ENCODE measurements at places on chromosomes 7 and 10. TPM values are rescaled to one million over a fixed set of nuclear protein-coding genes. Genes with fewer than 3 reads are reported as not detected.
A peak's percentile ranks its signal among the peaks of the same experiment; 100 is the strongest.

ASAH2B gene
- total RNA-seq = 3.5 TPM

WEE2 gene
- total RNA-seq = 0.79 TPM

ADRB1 gene
- 1.7 TPM for total RNA-seq

EN2 gene
- total RNA-seq = not detected

ZNF800 gene
- 41.3 TPM for total RNA-seq

PIK3CG gene
- 2.4 TPM for total RNA-seq

SLC26A5 gene
- 3.2 TPM for total RNA-seq

WDR86 gene
- total RNA-seq = 151 TPM

HTR5A gene
- not detected for total RNA-seq

LIPM gene
- total RNA-seq = not detected

GRCh38 chr10:36468620-36469019 is 656.8 kb upstream of the ANKRD30A start:
- H3K36me3 ChIP-seq = no peaks in the 10 kb centered on the region
- no peaks in the 10 kb centered on the region for H3K4me1 ChIP-seq
- no peak for DNase-seq
- H3K27me3 ChIP-seq = no peaks in the 10 kb centered on the region
- no peak overlapping the region for H3K27ac ChIP-seq
- H3K4me3 ChIP-seq = no peak overlapping the region

DNA sequence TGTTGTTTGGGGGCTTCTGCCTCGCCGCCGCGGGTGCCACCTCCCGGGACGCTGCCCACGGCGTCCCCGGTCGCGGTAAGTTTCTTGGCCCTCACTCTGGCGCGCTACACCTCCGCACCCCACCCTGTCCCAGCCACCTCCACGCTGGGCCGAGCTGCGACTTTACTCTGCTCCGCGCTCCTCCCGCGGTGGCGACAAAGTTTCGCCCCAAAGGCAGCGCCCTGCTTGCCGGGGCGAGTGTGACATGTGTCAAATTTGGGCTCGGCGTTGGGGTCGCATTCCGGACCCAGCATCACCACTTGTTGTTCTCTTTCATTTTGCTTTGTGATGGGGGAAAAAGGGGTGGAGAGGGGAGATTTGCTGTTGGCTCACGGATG is 167.7 kb upstream of the PPP1R3A start:
- H3K4me1 ChIP-seq = peaks cover 22% of the 10 kb centered on the region
- peak; percentile 60 for DNase-seq
- no peaks in the 10 kb centered on the region for H3K27me3 ChIP-seq
- peak overlapping the region; percentile 77 for H3K4me3 ChIP-seq
- no peaks in the 10 kb centered on the region for H3K36me3 ChIP-seq
- peak overlapping the region; percentile 99 for H3K27ac ChIP-seq

DNA sequence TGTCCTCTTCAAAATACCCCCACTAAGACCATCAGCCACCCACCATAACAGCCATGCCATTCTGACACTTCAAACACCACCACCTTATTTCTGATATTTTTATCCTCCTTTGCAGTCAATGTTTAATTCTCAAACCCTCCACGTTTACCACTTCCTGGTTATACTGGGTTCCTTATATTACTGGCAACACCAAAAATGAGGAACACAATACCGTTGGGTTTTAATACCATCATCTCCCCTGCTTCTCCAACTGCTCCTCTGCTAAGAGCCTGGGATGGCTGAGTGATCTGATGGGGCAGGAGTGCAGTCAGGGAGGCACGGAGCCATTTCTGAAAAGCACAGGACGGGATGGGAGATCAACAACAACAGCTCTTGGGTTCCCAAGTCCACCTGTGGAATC is 140.5 kb downstream of the CHCHD3 start:
- peaks cover 4% of the 10 kb centered on the region for H3K4me1 ChIP-seq
- H3K27ac ChIP-seq = no peak overlapping the region
- DNase-seq = no peak
- H3K4me3 ChIP-seq = no peak overlapping the region
- H3K27me3 ChIP-seq = no peaks in the 10 kb centered on the region

DNA sequence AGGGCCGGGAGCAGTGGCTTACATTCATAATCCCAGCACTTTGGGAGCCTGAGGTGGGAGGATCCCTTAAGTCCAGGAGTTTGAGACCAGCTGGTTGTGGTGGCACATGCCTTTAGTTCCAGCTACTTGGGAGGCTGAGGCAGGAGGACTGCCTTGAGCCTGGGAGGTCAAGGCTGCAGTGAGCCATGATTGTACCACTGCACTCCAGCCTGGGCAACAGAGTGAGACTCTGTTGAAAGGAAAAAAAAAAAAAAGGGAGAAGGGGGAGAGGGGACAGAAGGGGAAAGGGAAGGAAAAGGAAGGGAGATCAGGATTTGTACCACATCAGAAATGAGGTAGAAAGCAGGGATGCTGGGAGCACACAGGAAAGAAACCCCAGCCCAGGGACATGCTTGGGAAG is 38.7 kb upstream of the SVOPL start:
- no peak overlapping the region for H3K27ac ChIP-seq
- no peaks in the 10 kb centered on the region for H3K27me3 ChIP-seq
- no peaks in the 10 kb centered on the region for H3K4me1 ChIP-seq
- no peaks in the 10 kb centered on the region for H3K36me3 ChIP-seq
- DNase-seq = no peak
- no peak overlapping the region for H3K4me3 ChIP-seq

DNA sequence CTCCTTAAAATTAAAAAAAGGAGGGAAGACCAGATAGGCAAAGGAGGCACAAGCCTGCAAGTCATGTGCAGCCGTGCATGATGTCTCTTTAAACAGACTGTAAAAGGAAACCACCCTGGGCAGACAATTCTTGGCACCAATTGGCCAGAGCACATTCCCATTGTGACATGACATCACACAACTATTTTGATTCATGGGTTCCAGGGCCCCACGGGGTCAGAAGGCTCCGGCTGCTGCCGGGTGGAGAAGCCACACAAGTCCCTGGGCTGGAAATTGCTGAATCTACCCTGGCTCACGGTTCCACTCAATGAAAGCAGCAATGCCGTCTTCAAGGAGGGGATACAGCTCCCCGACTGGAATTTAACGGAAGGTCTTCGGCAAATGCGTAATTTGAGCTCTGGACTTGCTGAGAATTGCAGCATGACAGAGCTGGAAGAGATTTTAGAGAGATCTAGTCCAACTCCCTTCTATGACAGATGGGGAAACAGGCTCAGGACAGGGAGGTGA is 140.5 kb downstream of the PRKAG2 start:
- H3K27me3 ChIP-seq = no peaks in the 10 kb centered on the region
- H3K4me3 ChIP-seq = no peak overlapping the region
- peak; percentile 90 for DNase-seq
- H3K36me3 ChIP-seq = no peaks in the 10 kb centered on the region

DNA sequence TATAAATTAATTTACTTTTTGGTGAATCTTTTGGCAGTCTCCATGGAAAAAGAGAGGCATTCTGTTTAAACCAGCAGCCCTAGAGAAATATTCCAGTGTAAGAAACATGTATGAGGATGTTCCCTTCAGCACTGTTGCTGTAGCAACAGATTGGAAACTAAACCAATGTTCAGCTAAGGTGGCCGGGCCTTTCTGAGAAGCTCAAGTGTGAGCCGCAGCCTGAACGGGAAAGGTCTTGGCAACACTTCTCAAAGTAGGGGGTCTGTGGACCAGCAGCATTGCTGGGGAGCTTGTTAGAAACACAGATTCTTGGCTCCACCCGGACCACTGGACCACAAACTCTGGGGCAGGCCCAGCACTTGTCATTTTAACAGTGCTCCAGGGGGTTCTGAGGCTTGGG is 36.2 kb downstream of the RAMP3 start:
- H3K27ac ChIP-seq = no peak overlapping the region
- no peaks in the 10 kb centered on the region for H3K27me3 ChIP-seq
- no peaks in the 10 kb centered on the region for H3K36me3 ChIP-seq
- no peak for DNase-seq
- H3K4me3 ChIP-seq = no peak overlapping the region
- H3K4me1 ChIP-seq = no peaks in the 10 kb centered on the region

GRCh38 chr7:24152877-24153472 is 131.0 kb upstream of the NPY start:
- H3K27ac ChIP-seq = no peak overlapping the region
- H3K27me3 ChIP-seq = no peaks in the 10 kb centered on the region
- DNase-seq = no peak
- no peaks in the 10 kb centered on the region for H3K36me3 ChIP-seq

- no peak for DNase-seq
- H3K4me1 ChIP-seq = no peaks in the 10 kb centered on the region
- no peaks in the 10 kb centered on the region for H3K27me3 ChIP-seq
- H3K27ac ChIP-seq = no peak overlapping the region
- no peak overlapping the region for H3K4me3 ChIP-seq
Observed at GRCh38 chr7:115116773-115117715, 195.2 kb downstream of the MDFIC start.

- H3K36me3 ChIP-seq = no peaks in the 10 kb centered on the region
- H3K4me3 ChIP-seq = no peak overlapping the region
- H3K27ac ChIP-seq = no peak overlapping the region
Observed at GRCh38 chr7:29877196-29877595, 70.9 kb downstream of the WIPF3 start.

- no peak overlapping the region for H3K27ac ChIP-seq
- no peak for DNase-seq
- H3K36me3 ChIP-seq = peaks cover under 1% of the 10 kb centered on the region
- H3K4me3 ChIP-seq = no peak overlapping the region
- no peaks in the 10 kb centered on the region for H3K27me3 ChIP-seq
Observed at GRCh38 chr10:113692271-113692670, 12.6 kb downstream of the CASP7 start.

- H3K36me3 ChIP-seq = no peaks in the 10 kb centered on the region
- H3K4me1 ChIP-seq = no peaks in the 10 kb centered on the region
- no peak overlapping the region for H3K27ac ChIP-seq
- DNase-seq = no peak
- H3K27me3 ChIP-seq = no peaks in the 10 kb centered on the region
Observed at GRCh38 chr10:84896909-84897308, 568.5 kb downstream of the CCSER2 start.

GRCh38 chr10:103708627-103709288 is 146.6 kb downstream of the SH3PXD2A start:
- H3K27ac ChIP-seq = no peak overlapping the region
- H3K27me3 ChIP-seq = no peaks in the 10 kb centered on the region
- H3K4me1 ChIP-seq = no peaks in the 10 kb centered on the region
- H3K36me3 ChIP-seq = no peaks in the 10 kb centered on the region
- no peak overlapping the region for H3K4me3 ChIP-seq
- no peak for DNase-seq

DNA sequence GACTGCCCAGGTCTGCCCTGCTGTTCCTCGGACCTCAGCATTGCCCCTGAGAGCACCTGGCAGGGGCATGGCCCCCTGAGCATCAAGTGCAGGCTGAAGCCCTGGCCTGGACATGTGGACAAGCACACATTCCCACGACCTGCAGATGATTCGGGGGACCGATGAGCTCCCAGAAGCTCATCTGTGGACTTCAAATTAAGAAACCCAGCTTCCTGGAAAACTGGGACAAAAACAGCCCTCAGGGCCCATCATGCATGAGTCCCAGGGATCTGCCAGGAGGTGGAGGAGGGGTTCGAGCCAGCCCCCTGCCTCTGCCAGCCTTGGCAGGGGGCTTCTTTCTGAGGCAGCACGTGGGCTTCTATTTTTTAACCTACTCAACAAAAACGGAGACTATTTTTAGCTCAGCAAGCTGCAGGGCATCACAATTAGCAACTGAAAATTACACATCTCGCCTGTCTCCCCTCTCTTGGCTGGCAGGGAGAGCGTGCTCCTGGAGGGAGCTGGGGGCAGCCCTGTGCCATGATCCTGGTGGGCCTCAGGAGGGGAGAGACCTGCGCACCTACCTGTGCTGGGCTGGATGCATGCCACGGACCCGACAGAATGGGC is 51.8 kb downstream of the RASGEF1A start:
- no peak overlapping the region for H3K27ac ChIP-seq
- H3K27me3 ChIP-seq = no peaks in the 10 kb centered on the region
- DNase-seq = no peak
- H3K4me1 ChIP-seq = no peaks in the 10 kb centered on the region

- H3K4me1 ChIP-seq = peaks cover 10% of the 10 kb centered on the region
- H3K4me3 ChIP-seq = no peak overlapping the region
- H3K36me3 ChIP-seq = no peaks in the 10 kb centered on the region
- no peaks in the 10 kb centered on the region for H3K27me3 ChIP-seq
- DNase-seq = no peak
Observed at GRCh38 chr7:21938463-21938862, 7.2 kb downstream of the CDCA7L start.

DNA sequence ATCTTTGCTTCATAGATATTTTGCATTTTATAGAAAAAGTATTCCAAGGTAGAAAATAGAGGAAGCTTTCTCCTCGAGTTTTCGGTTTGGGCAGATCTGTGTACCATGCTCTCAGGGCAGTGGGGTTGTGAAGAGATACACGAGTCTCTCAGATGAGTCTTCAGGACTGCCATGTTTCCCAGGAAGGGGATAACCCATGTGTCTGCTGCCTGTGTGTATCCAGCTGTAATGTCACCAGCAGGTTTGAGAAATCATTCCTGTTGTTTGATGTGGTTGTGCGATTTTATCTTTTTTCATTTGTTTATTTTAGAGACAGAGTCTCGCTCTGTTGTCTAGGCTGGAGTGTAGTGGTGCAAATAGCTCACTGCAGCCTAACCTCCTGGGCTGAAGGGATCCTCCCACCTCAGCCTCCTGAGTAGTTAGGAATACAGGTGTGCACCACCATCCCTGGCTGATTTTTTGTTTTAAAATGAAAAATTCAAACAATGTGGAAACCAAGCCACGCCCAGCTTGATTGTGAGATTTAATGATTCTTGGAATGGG is 48.9 kb downstream of the SNX10 start:
- no peak for DNase-seq
- no peak overlapping the region for H3K4me3 ChIP-seq
- no peaks in the 10 kb centered on the region for H3K36me3 ChIP-seq
- H3K27ac ChIP-seq = no peak overlapping the region

- no peaks in the 10 kb centered on the region for H3K27me3 ChIP-seq
- peak; percentile 91 for DNase-seq
- peaks cover 58% of the 10 kb centered on the region for H3K4me1 ChIP-seq
- H3K27ac ChIP-seq = peak overlapping the region; percentile 89
Observed at GRCh38 chr7:5636914-5637313, 144.5 kb downstream of the RNF216 start.

DNA sequence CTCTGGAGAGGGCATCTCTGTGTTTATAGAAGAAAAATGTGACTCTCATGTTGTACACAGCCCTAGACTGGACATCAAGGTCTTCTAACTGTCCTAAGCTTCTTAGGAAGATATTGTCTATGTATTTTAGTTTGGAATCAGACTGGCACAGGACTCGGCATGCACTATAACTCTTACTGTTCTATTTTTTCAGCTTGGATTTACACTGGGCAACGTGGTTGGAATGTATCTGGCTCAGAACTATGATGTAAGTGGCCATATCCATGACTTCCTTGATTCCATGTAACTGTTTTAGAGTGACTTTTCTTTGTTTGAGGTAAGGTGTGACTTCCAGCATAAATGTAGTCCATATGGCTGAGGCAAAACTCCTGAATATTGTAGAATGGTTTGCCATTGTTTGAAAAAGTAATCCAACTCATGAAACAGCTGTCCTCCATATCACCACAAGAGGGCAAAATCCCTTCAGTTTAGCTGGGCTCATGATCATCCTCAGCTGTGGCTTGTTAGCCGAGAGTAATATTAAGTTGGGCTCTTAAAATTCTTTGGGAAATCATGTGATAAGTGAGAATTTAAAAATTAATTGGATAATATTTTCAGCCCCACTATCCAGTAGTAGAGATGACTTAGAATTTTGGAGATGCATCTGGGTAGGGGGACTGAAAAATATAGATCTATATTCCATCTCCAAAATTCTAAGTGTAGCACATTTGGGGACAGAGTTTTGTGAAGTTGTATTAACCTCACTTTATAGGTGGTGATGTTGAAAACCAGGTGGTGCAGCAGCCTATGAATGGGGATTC is 10.4 kb downstream of the STMP1 start:
- H3K36me3 ChIP-seq = no peaks in the 10 kb centered on the region
- H3K4me3 ChIP-seq = no peak overlapping the region
- no peaks in the 10 kb centered on the region for H3K27me3 ChIP-seq
- H3K27ac ChIP-seq = peak overlapping the region; percentile 45

All from thyroid gland (tissue), 4 donors.